ENCODE measurements at places on chromosomes 16 and 17.

GRCh38 chr17:33531311-33531710 is 238.2 kb upstream of the ASIC2 start:
- no peak for DNase-seq

DNA sequence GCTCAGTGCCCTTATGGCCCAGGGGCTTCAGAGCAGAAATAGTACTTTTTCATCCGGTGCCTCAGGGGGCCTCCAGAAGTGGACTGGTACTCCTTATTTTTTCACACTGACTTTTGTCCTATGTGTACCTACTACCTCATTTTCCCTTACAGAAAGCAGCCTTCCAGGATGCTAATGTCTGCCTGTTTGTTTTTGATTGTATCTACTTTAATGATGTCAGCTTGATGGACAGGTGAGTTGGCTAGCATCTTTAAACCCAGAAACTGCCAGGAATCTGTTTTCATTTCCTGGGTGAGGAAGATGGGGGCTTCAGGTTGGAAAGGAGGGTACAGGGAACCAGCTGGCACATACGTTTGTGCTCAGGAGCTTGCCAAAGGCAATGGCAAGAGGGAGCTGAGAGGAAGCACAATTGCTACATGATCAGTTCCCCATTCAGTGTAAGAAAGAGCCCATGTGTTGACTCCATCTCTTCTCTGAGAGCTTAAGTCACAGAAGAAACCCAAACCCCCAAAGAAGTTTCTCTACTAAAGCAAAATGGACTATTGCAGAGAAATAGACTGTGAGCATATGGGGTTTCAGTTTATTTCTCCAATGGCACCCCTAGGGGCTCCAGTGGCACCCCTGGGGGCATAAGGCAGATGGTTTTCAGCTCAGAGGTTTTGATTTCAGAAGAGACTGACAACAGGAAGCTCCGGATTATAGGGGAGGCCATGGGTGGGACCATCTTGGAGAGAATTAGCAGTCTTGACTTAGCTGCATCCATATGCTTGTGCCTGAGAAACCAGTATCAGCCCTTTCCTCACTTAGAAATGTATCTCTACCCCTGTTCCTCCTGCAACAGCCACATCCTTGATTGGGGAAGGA is 16.3 kb downstream of the LIG3 start:
- no peak for DNase-seq

DNA sequence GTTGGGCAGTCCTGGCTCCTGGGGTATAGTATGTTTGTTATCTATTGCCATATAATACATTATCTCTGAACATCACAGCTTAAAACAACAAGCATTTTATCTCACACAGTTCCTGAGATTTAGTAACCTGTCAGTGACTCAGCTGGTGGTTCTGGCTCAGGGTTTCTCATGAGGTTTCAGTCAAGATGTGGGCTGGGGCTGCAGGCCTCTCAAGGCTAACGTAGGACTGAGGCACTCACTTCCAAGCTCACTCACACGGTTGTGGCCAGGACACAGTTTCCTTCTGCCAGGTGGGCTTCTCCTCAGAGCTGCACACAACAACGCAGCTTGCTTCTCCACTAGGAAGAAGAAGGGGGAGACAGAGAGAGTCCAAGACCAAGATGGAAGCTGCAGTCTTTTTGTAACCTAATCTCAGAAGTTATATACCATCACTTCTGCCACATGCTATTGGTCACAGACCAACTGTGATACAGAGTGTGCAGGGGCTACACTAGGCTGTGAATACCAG is 10.3 kb upstream of the MED13 start:
- DNase-seq = no peak

GRCh38 chr16:68357923-68358322 is 47.1 kb downstream of the PRMT7 start:
- no peak for DNase-seq

DNA sequence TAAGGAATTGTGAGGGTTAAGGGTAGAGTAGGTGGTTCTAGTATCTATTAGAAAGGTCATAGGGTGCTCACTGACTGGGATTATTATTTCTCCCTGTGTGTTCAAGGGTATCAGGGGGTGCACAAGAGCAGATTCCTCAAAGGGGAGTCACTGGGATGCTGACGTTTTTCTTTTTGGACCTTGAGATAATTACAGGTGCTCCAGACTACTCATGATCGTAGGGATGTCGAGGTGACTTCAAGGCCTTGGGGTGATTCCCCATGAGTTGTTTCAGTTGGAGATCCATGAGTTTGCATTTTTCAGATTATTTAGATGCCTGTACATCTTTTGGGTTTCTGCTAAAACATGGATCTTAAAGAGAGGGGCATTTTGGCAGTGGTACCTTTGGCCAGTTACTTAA is 41.4 kb upstream of the TEKT1 start:
- no peak for DNase-seq
